Activated CD4-positive, alpha-beta T cell treated with anti-CD3 and anti-CD28 coated beads for 48 hours (primary cell): ENCODE measurements at places on chromosomes 11 and 22.
A peak's percentile ranks its signal among the peaks of the same experiment; 100 is the strongest.

DNA sequence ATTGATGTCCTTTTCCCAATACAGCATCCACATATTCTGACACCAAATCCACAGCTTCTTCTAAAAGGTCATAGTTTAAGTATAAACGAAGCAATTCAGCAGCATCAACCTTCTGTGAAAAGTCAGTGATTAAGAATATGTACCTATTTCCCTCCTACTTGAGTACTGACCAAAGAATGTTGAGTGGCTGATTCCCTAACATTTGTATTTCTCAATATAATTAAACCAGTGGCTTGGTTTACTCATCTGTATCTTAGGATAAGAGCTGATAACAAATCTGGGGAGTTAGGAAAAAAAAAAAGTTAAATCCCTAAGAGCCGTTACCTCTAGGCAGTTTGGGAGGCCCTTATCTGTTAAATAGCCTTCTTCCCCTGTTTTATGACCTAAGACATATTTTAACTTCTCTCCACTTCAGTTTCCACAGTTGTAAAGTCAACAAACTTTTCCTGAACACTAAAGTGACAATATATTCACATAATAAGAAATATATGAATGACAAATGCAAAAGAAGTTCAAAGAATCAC, 16.0 kb upstream of the FNBP4 start:
- DNase-seq, result no peak

GRCh38 chr11:121483805-121484480, 31.2 kb upstream of the SORL1-AS1 start:
- no peak for DNase-seq

DNA sequence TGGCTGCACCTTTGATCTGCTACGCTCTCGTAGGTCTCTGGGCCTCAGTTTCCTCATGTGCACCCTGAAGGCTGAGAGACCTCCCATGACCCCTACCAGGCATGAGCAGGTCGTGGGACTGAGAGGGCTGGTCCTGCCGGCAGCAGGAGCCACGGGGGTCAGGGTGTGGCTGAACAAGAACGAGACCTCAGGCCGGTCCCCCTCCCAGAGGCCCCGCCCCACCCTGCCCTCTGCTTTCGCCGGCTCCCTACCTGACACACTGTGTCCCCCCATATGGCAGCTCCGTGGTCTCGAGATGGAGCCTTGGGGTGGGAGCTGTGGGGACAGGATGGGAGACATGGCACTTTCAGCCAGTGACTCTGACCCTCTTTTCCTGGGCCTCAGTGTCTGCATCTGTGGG, 40.6 kb downstream of the CDKN1C start:
- DNase-seq, result no peak

GRCh38 chr11:94027210-94027609, 6.1 kb downstream of the HEPHL1 start:
- DNase-seq, result no peak

GRCh38 chr11:68751331-68751856, at the start of gene TESMIN:
TESMIN (minus strand) TSS chr11:68751520; CDS start chr11:68750660, 860 bp downstream.
- DNase-seq, result peak; percentile 95

DNA sequence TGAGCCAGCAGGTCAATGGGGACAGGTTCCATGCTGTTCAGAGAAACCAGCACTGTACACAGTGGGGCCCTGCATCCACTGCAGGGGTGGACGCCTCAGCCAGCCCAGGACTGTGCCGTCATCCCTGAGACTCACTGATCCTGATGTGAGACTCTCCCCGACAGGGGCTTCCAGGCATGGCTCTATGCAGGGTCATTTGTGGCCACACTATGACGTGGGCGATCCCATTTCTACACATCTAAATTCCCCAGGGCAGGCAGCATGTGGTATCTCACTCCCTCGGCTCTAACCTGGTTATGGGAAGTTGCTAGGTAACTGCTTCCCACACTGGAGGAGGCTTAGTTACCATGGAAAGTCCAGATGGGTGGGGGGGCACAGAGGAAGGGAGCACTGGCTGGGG, 14.2 kb upstream of the FAM83F start:
- DNase-seq, result no peak

DNA sequence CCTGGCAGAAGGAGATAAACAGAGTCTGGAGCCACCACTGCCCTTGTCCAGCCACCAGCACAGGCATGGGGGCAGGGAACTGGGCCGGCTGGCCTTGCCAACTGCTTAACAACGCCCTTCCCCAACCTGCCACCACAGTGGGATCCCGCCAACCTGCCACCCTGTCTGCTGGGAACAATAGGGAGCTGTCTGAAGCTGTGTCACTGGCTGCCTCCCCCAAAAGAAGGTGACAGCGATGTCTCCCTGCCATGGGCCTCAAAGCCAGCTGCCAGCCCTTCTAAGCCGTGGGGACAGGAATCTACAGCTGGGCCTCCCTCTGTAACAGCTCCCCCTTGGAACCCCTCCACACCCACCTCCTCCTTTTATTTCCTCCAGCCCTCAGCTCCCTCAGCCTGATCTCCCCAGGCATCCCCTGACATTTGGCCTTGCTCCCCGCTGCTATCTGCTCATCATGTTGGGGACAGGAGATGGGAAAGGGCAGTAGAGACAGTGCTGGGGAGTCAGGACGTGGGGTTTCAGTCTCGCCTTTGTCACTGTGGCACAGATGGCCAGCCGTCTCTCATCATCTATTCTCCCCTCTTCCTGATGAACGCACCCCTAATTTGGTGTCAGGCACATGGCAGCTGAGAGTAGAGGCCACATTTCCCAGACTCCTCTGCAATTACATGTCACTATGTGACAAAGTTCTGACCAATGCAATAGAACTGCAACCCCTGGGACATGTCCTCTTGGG, 51.3 kb upstream of the PRDM11 start:
- no peak for DNase-seq

GRCh38 chr11:66870616-66871520, 14.0 kb downstream of the LRFN4 start:
- DNase-seq, result no peak

- no peak for DNase-seq
Observed at GRCh38 chr11:79547256-79547655, 106.4 kb upstream of the TENM4 start.

DNA sequence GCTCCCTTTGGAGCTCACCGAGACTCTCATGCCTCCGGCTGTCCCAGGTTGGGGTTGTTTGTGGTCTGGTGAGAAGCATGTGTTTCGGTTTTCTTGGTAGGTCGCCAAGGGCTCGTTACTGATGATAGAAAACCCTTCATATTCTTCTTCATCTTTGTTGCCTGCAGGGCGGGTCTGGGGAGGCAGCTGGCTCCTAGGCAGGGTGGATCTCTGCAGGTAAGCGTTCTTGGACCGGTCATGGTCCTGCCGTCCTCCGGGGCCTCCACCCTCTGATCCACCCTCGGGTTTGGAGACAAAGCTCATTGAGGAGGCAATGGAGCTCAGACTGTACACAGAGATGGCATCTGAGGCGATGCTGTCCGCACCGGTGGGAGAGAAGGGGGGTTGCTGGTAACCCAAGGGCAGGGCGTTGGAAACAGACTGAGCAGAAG, 64.3 kb upstream of the PITPNB start:
- no peak for DNase-seq
